ENCODE measurements at places on chromosomes 2 and 18.

GRCh38 chr2:38619458-38620164 lies 16.9 kb upstream of the HNRNPLL start:
- DNase-seq = peak; percentile 15

GRCh38 chr2:172629586-172629985 lies 73.7 kb downstream of the PDK1 start:
- no peak for DNase-seq

- DNase-seq = no peak
These were observed 267.3 kb upstream of the MC4R start for GRCh38 chr18:60639836-60640235.

DNA sequence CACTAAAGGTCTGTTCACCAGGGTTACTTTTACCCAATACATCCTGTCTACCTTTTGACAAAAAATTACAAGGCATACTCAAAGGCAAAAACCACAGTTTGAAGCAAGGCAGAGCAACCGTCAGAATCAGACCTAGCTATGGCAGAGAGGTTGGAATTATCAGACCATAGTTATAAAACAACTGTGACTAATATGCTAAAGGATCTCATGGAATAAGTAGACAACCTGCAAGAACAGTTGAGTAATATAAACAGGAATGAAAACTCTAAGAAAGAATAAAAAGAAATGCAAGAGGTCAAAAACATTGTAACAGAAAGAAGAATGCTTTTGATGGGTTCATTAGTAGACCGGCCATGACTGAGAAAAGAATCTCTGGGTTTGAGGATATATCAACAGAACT lies 318.8 kb upstream of the KCNH7 start:
- no peak for DNase-seq

DNA sequence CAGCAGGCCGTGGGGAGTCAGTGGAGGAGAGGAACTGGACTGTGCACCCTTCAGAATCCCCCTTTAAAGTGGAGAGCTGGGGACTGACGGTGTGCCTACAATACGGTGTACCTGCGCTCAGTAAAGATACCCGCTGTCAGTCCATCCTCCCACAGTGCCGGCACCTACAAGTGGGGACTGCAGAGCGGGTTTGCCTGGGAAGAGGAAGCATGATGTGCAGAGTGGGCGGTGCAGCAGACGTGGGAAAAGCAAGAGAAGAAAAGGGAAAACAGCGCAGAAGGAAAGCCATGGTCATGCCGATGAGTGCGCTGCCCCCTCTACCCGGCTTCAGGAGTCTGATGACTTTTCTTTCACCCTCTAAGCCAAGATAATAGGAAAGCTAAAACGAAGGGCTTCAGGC lies 148.0 kb downstream of the TPO start:
- DNase-seq = no peak

GRCh38 chr2:17058772-17059402 lies 393.3 kb upstream of the CYRIA start:
- DNase-seq = no peak

GRCh38 chr2:101500860-101501259 lies 25.9 kb upstream of the RFX8 start:
- no peak for DNase-seq

GRCh38 chr18:34590503-34590902 lies 119.6 kb upstream of the DTNA start:
- DNase-seq = no peak

DNA sequence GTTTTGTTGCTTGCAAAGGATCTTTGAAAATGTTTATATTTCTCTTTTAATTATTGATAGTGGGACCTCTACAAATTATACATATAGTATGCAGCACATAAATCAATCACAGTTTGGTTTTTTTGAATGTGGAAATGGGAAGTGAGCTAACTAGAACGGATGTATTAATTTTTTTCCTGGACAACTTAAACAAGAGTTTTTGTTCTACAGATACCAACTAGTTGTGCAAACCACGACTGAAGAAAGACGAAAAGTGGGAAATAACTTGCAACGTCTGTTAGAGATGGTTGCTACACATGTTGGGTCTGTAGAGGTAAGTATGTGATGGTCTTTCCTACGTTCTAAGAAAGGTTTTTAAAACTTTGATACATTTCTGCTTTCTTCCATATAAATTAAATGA lies 39.2 kb downstream of the NDC80 start:
- no peak for DNase-seq

GRCh38 chr2:196234672-196235071 lies 63.3 kb upstream of the STK17B start:
- peak; percentile 84 for DNase-seq

DNA sequence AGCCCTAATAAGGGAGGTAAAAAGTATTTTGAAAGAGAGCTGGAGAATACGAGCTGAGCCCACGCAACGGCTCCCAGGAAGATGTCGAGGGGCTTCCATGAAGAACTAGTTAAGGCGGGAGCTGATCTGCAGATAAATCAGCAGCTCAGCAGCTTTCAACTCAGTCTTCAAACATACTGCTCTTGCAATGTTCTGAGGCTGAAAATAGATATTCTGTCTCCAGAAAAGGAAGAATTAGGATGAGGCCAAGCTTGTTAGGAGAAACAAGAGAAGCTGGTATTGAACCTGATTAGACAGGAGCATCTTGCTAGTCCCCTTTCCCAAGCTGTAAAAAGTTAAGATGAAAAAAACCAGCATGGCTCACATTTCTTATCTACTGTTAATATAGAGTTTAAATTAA lies 91.1 kb downstream of the AFF3 start:
- no peak for DNase-seq

GRCh38 chr18:12065397-12065796 lies 28.2 kb upstream of the ANKRD62 start:
- no peak for DNase-seq

- DNase-seq = no peak
These were observed 16.0 kb downstream of the ASPRV1 start for GRCh38 chr2:69945441-69945840.

- peak; percentile 15 for DNase-seq
These were observed 691 bp downstream of the BIRC6 start for GRCh38 chr2:32357318-32358110.

- DNase-seq = peak; percentile 45
These were observed 87.2 kb upstream of the POU3F3 start for GRCh38 chr2:104766683-104767082.

DNA sequence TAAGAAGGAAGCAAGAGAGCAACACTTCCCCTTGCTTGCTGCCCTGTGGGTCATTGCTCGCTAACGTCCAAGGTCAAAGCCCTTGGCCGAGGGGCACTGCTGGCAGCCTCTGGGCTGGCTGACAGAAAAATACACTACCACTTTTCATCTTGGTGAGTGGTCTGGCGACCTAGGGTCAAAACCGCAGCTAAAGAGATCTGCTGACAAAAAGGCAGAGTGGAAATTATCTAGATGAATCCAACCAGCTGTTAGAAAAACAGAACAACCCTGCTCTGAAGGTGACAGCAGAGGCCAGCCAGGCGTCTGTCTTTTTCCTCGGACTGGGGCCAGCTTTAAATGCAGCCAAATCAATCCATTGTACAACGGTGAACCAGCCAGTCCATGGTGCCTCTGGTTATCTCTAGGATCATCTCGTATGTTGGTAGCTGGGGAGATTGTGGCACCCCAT lies 92.6 kb downstream of the CD8B2 start:
- no peak for DNase-seq

- peak; percentile 74 for DNase-seq
These were observed at the start of gene C2orf15 for GRCh38 chr2:99141110-99142108. C2orf15 (plus strand) TSS chr2:99141707; CDS start chr2:99150559, 8,852 bp downstream.

DNA sequence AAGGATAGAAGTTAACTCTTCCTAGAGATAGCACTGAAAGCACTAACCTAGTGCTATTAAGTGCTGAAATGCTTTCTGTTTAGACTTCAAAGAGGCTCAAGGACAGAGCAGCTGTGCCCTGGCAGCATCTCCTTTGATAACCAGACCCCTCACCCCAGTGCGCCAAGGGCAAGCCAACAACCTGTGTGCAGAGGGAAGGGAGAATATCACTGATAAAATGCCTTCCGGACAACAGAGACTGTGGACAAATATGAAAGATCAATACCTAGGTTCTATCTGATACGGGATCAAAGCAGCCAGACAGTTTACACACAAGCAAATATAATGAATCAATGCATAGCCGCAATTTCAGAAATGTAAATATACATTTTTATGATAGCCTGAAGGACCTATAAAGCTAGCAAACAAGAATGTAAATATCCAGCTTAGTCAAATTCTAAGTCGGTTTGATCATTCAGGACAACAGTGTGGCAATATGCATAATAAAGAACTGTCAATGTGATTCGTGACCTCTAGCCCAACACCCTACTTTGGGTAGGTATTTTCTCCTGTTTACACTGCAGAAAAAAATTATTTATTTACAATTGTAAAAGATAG lies 91.8 kb upstream of the RFX8 start:
- DNase-seq = no peak

- no peak for DNase-seq
These were observed 82.3 kb downstream of the LOXHD1 start for GRCh38 chr18:46574743-46575115.

DNA sequence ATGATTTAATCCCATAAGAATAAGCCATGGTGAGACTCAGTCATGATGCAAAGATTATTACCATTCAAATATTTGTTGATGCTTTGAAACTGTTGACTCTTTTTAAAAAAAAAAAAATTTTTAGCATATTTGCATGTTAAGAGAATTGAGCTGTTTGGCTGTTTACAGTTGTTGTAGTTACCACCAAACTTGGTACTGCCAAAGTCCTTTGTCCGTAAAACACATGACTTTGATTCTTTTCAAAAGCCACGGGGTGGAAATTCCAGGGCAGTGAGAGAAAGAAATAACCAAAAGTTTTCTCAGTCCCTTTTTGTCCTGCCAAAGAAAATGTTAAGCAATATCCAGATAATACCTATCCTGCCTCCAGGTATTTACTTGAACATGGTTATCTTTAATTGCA lies 474.8 kb downstream of the METTL4 start:
- no peak for DNase-seq

DNA sequence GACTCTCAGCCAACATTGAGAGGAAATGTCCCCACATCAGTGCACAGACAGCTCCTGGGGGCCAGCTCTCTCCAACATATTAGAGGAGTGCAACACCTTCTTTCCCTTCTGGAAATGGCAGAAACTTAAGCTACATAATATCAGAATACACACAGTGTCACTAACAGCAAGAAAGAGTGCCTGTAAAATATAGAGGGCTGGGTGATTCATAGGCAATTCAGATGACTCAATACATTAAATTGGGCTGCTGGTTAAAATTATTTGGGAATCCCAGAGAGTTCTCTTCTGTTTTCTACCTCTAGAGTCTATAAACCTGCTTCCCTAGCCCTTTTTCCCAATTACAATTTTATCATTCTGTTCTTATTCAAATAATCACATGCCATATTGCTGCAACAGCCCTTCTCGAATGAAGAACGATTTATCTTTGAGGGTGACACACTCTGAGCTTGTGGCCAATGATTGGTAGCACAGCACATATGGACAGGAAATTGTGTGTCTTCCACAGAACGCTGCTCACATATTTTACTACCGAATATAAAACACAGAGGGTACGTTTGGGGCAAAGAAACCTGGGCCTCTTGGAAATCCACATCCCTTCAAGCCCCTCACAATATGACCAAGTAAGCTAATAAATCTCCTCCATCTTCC lies 381.2 kb downstream of the MBD2 start:
- no peak for DNase-seq

DNA sequence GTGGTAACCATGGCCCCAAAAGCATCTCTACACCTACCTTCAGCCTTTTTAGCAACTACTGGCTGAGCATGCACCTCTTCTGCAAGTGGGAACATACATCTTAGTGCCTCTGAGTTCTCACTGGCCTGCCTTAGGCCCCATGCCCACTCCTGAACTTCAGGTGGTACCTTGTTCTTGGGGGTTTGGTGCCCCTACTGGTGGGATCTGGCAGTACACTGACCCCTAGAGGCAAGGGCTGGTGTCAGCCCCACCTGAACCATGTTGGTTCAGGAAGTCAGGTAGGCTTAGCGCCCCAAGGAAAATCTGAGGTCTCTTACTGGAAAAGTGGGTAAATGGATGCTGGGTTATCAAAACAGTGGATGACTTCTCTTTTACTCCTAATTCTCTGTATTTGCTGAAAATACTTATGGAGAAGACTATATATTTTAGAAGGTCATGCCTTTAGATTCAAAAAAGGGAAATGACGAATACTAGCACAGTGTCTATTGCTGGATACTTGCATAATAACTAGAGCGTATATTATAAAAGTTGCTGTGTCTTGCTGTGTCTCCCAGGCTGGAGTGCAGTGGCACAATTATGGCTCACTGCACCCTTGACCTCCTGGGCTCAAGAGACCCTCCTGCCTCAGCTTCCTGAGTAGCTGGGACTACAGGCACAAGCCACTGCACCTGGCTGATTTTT lies 84.6 kb downstream of the RAB31 start:
- no peak for DNase-seq

DNA sequence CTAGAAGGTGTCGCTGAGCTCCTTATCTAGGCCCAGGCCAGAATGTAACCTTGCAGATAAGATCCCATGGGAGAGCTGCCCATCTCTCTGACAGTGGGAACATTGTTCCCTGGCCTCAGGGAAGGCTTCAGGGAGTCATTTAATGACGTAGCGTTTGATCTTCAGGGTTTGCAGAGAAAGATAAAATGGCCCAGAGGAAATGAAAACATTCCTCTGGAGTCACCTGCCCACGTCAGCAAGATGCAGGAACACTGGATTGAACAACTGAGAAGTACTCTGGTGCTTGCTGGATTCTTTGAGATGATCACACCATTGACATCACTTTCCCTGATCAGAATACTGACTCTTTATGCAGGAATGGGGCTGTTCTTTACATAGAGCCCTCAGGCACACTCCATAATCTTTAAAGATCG lies 51.6 kb downstream of the MAPK4 start:
- no peak for DNase-seq

DNA sequence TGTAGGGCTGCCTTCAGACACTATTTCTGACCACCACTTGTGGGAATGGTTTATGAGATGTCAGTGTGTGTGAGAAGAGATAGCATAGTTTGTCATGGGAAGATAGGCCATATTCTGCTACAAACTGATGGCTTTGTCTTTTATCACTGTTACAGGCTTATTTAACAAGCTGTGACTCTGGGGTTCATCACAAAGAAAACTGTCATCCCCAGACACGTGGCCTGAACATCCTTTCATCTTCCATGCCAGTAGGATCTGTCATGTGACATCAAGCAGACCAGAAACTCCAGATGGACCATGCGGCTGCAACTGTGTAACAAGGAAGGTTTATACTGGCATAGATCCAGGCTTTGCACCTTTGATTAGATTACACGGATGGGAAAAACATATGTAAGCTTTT lies 128.6 kb upstream of the KCNH7 start:
- DNase-seq = no peak

DNA sequence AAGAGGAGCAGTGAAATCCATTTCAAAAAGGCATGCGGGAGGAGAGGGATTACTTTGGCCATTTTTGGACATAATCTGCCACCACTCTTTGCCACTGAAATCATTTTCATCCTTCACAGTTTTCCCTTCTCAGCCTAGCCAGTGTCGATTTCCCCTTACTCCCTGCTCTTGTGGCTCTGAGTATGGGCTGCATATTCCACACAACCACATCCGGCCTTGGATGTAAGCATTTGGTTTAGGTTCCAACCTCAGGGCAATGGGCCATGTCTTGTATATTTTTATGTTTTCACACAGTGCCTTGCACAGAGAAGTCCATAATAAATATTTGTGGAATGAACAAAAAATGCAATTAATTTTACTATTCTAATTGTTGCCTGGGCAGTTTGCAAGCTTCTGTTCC lies 7.7 kb upstream of the SERPINE2 start:
- peak; percentile 39 for DNase-seq

Data from fibroblast of gingiva (primary cell).